HepG2 (cell line): ENCODE measurements at places on chromosomes 5 and 9. TPM values are rescaled to one million over a fixed set of nuclear protein-coding genes. Genes with fewer than 3 reads are reported as not detected.

PTGES gene
- 0.07 TPM in 1 of 2 replicates, not detected in the other for total RNA-seq

ADRB2 gene
- not detected in 2 replicates for total RNA-seq

SPATA31D4 gene
- total RNA-seq: not detected in 2 replicates

LEAP2 gene
- 19.8 and 23.9 TPM in 2 replicates for total RNA-seq

PCDHB10 gene
- total RNA-seq: not detected in 2 replicates

FKTN gene
- 13.5 and 15.2 TPM in 2 replicates for total RNA-seq

SPATA9 gene
- total RNA-seq: not detected in 2 replicates

IRX4 gene
- not detected in 2 replicates for total RNA-seq

SLC12A7 gene
- 7.4 and 14.0 TPM in 2 replicates for total RNA-seq
